AG09309 (cell line): ENCODE measurements at places on chromosomes 5 and 9.

DNA sequence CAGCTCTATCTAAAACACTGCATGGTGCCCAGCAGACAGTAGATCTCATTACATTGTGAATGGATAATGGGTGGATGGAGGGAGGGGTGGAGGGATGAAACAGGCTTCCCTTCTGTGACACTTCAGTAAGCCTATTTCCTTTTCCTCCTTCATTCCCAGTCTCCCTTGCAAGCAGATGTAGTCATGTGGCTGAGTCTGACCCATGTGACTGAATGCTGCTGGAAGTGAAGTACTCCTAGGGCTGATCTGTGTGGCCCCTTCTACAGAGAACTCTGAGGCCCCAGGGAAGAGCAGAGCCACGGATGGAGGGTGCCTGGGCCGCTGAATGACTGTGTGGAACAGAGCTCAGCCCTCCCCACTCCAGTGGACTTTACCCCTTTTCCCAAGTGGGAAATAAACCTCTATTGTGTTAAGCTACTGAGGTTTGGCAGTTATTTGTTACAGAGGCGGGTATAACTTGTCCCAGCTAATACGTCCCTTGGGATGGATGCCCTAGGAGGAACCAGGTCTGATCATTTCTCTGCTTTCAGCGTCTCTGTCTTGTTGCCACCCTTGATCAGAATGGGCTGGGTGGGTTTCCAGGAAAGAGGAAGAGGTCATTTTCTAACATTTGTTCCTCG lies 176.1 kb upstream of the MVB12B start:
- no peak for DNase-seq

DNA sequence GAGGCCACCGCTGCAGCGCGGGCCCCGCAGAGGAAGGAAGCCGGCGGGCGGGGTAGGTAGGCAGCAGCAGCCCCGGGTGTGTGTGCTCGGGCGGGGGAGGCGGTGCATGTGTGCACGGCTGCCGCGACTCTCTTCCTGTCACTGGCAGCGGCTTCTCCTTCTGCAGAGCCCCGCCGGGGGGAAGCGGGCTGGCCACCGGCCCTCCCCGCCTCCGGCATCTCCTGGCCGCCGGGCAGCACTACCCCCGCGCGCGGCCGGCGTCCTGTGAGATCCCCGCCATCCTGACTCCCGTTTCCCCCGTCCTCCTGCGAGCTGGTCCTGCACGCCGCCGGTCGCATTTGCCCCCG lies 315 bp downstream of the PIK3R1 start:
- DNase-seq, result no peak

DNA sequence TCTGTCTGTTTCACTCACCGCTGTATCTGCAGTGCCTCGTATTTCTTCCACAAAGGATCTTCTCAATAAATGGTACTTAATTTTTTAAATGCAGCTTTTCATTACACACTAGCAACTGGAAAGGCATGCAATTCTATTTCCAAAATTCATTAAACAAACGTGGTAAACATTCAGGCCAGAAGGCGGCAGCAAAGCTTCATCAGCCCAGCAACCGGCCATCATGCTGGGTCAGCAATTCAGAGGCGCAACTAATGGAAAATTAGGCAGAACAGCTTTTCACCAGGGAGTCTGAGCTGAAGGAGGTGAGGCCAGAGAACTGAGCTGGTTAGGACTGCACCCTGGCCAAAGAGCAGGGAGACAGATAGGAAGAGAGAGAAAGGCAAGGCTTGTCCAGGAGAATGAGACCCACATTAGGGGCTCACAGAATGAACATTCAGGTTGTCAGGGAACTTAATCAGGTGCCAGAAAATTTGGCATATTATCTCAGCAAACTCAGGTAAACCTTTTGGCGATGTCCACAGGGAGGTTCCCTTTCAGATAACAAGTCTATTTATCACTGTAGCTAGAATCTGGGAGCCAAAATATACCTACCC lies 17.7 kb upstream of the RNF180 start:
- peak; percentile 7 for DNase-seq

DNA sequence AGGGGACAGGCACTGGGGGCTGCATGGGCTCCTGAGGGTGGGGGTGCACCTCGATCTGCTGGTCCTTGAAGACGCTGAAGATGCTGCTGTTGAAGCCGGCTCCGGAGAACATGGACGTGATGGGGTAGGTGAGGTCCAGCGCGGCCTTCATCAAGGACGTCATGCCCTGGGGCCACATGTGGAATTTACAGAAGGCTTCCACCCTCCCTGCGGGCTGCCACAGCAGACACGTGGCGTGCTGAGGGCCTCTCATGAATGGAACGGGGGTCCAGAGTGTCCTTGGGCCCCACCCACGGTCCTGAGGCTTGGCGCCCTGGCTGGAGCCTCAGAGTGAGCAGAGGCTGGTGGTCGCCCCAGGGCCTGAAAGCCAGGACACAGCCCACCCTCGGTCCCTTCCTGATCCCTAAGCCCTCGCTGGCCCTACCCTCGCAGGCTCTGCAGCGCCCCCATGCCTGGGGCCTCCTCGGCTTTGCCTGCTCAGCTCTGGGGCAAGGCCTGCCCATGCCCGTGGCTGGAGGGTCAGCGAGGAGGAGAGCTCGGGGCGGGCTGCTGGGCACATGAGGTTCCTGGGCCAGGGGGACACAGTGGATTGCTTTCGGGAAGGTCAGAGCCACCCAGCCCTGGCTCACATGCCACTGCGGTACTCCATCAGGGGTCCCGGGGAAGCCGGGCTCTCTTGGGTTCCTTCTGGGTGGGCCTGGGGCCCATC lies 5.3 kb upstream of the NSMF start:
- no peak for DNase-seq

DNA sequence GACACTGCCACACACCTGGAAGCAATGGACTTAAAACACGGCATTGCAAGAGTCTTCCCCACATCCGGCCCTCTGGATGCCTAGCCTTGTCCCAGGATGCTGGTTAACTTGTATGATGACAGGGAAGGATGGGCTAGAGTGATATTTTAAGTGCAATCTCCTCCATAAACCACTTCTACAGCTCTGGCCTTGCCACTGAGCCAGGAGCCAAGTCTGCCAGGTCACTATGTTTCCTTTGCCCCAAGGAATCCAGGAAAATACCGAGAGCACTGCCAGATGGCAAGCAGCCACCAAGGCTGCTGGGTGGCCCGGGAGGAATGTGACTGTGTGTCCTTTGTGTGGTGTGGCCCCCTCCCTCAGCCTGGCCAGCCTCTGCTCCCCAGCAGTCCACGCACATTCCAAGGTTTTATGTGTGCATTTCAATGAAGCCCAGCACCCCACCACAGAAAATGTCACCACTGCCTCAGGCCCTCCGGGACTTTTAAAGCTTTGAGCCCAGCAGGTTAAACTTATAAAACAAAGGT lies 106.0 kb downstream of the FRMD3 start:
- peak; percentile 25 for DNase-seq

GRCh38 chr9:116323571-116323970 lies 170.0 kb downstream of the PAPPA start:
- no peak for DNase-seq

GRCh38 chr5:36017622-36018021 lies 26.4 kb upstream of the UGT3A1 start:
- DNase-seq, result no peak

- no peak for DNase-seq
These were observed 298.1 kb downstream of the CETN3 start for GRCh38 chr5:90111364-90112032.

DNA sequence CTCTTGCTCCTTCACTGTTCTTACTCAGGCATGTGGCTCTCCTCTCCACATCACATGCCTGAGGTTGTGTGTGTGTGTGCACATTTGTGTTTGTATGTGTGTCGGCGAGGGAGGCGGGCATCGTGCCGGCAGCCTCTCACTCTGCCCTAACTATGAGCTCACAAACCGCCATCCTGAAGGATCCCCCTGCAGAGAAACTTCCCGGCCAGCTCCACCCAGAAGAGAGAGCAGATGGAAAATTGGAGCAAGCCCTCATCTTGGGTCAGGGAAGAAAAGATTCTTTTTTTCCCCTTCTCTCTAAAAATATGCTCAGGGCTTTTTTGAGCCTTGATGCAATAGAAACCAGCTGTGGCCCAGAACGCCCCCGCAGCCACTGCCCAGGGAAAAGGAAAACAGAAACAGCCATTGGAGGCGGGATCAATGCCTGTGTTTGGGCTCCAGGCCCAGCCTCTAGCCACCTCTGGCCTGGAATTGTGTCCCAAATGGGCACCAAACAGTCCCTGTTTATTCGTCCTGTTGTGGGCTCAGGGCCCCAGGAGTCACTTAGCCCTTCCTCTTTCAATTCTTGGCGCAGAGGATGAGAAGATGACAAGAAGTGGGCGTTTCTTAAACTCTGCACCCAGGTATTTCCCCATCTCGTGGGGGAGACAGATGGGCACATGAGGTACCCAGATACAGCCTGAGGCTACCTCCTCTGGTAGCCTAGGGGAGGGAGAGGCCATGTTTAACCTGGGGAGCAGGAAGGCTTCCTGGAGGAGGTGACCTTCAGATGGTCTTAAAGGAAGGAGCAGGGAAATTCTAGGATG lies 151.5 kb downstream of the RGS3 start:
- DNase-seq, result peak; percentile 52

DNA sequence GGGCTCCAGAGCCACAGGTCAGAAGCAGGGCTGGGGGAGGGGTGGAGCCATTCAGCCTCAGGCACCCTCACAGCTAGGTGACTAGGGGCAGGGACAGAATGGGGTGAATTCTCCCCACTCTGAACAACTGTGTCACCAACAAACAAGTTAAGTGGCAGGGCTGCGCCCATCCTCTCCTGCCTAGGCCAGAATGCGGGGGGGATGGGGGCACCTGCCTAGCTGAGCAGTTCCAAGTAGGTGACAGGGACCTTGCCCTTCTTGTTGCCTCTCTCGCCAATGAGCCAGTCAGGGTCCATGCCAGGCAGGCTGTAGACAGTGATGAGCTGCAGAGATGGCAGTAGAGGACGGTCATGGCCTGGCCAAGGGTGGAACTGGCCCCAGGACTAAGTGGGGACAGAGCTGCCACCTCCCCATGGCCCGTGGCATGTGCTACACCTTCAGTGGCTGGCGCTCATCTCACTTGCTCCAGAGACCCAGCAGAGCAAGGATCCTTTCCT lies 19.6 kb downstream of the SH3GLB2 start:
- DNase-seq, result no peak

DNA sequence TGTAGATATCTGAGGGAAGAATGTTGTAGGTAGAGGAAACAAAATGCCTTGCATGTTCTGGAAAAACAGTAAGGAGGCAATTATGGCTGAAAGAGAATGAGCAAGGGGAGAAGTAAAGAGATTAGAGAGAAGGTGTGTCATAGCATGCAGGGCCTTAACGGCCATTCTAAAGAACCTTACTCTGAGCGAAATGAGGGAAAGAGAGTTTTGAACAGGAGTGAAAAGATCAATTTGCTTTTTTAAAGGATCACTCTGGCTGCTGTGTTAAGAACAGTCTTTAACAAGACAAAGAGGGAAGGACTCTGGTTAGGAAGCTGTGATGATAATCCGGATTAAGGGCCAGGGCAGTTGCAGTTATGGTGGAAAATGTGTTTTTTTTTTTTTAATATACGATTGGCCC lies 22.6 kb downstream of the PTBP3 start:
- DNase-seq, result no peak

- DNase-seq, result no peak
These were observed 169.1 kb downstream of the NIPBL start for GRCh38 chr5:37045703-37046102.

DNA sequence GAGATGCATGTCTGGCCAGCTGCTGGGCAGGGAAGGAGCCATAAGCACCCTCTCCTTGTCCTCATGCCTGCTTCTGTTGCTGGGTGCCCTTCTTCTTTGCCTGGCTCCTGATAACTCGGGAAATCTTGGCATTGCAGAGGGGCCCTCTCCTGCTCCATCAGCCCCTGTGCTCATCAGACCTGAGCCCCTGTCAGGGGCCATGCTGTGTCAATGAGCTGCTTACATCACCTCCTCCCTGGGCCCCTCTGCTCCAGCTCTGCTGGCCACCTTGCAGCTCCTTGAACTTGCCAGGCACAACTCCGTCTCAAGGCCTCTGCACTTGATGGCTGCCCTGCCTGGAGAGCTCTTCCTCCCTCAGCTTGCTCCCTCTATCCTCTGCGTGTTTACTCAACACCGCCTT lies 194.3 kb downstream of the TTLL11 start:
- DNase-seq, result no peak

DNA sequence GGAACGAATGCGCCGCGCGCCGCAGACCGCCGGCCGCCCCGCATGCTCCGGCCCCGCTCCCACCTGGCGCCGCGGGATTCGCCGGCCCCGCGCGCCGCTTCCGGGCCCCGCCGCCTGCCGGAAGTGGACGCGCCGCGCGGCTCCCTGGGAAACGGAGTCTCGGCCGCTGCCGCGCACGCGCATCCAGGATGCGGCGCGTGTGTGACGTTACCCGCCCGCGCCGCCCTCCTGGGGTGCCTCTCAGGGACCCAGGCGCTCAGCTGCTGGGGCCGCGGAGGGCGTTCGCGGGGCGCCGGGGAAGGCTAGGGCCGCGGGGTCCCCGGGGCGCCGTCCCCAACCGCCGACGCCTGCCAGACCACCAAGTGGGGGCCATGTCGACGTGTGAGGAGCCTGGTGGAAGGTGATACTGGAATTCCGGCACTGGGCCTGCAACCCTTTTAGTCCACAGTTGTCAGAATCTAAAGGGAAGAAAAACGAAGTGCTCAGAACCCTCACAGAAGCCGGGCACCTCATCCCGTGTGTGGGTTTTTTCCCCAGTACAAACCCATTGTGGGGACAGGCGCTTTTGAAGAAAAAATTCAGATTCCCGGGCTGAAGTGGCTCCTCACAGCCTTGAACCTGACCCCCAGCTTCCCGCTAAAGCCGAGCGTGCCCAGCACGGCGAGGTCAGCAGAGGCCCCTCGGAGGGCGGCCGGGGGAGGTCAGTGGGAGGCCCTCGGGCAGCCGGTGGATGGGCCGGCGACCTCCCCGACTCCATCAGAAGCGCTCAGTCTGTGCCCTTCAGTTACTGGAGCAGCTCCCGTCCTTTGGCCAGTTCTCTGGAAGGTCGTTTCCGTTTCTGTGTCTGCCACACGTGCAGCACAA lies at the start of gene CLPTM1L:
Gene CLPTM1L, minus strand, starts transcription at position 125 of the 864 bp plus-strand sequence. CDS start 258 bp downstream, outside the sequence.
- DNase-seq, result peak; percentile 33

GRCh38 chr5:159184858-159185381 lies 24.4 kb downstream of the RNF145 start:
- peak; percentile 39 for DNase-seq

GRCh38 chr9:447230-448025 lies 232.8 kb downstream of the DOCK8 start:
- no peak for DNase-seq

GRCh38 chr5:151095341-151096000 lies 14.6 kb upstream of the TNIP1 start:
- no peak for DNase-seq

- DNase-seq, result no peak
These were observed 107.8 kb downstream of the KCNIP1 start for GRCh38 chr5:170611449-170612090.

GRCh38 chr9:134165357-134166315 lies 1.3 kb upstream of the RNU6ATAC start:
- DNase-seq, result no peak

- no peak for DNase-seq
These were observed 174.4 kb upstream of the RGMB start for GRCh38 chr5:98599016-98599415.

- no peak for DNase-seq
These were observed 256.7 kb downstream of the CDH12 start for GRCh38 chr5:22596404-22596970.

- no peak for DNase-seq
These were observed 199.6 kb upstream of the DAB2 start for GRCh38 chr5:39624268-39624886.
